ENCODE measurements at places on chromosomes 2 and 18.

DNA sequence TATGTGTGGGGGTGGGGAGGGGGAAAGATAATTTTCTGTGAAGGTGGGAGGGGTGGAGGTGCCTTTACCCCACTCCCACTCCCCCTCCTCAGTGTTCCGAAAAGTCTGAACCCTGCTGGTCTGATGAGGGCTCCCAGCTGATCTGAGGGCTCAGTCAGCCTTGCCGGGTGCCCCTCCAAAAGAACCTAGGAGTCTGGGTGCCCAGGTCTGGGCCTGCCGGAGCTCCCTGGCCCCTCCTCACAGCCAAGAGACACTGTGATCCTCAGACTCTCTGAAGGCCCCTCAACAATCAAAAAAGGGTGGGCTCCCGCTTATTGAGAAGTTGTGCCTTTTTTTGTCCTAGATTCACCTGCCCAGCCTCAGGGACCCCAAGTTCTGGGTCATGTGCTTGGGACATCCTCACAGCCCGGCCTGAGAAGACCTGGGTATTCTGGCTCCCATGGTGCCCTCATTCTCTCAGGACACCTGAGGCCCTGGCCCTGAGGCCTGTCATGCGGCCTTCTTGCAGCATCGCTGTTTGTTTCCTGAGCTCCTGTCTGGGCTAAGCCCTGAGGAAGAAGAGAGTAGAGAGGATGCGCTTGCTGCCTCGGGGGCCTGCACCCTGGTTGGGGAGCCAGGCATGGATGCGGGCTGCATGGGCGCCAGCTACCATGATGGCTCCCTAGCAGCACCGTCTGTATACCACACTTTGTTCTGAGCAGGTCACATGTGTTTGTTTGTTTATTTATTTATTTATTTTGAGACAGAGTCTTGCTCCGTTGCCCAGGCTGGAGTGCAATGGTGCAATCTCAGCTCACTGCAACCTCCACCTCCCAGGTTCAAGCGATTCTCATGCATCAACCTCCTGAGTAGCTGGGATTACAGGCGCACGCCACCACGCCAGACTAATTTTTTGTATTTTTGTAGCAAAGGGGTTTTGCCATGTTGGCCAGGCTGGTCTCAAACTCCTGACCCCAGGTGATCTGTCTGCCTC, 44.0 kb downstream of the SDC1 start:
- no peak for DNase-seq

DNA sequence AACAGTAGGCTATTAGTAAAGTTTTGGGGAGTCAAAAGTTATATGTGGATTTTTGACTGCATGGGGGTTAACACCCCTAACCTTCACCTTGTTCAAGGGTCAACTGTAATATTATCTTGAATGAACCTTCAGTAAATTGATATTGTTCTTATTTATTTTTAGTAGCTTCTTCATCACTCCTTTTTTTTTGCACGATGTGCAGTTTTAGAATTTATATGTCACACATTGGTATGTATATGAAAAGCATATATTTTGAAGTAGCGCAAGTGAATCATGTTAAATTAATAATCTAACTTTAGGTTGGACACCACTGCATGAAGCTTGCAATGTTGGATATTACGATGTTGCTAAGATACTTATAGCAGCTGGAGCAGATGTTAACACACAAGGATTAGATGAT, 79.9 kb downstream of the ANKRD12 start:
- no peak for DNase-seq

DNA sequence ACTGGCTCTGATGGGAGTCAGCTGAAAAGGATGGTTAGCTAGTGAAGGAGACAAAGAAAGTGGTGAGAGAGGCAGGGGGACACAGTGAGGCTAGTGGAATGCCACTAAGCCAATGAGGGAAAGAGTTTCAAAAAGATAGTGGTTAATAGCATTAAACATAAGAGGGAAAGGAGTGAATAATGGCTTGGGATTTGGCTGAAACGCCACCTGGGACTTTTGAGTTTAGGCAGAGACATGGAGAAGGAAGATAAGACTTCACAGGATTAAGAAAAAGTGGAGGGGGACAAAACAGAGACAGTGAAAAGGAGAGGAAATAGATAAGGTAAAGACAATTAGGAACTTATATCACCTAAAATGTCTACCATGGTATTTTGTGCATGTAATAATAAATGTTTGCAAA, 6.9 kb downstream of the CD28 start:
- no peak for DNase-seq

DNA sequence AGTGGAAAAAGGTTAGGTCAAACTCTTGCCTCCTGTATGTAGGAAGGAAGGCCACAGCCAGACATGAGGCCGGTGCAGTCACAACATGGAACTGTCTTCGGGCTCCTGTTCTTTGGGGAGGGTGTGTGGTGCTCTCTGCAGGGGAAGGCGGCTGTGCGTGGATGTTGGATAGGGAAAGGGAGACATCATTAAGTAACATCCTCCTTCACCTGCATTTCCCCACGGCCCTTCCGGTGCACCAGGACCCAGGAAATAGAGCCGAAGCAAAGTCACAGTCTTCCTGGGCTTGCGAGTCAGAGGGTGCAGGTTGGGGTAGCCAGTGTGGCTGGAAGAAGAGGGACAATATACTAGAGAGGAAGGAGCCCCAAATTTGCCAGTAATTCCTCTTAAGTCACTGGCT, 78.9 kb upstream of the SMAD7 start:
- no peak for DNase-seq

GRCh38 chr2:118968042-118968441, 26.0 kb downstream of the MARCO start:
- no peak for DNase-seq

- DNase-seq: no peak
Measured at GRCh38 chr2:146997945-146998344, 846.9 kb upstream of the ACVR2A start.

DNA sequence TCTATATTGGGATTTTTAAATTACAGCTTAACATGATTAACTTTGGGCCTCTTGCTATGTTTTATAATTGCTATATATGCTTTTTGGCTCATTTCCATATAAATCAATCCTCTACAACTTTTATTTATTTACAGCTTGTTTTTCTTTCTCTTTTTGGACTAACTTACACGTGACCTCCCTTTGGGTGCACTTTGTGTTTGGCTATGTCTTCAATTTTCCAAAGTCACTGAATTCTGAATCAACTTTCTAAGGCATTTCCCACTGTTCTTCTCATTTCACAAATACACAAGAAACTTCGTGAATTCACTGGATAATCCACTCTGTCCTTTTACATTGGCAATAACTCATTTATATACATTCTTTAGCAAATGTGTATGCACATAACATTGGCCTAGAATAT, 5.4 kb upstream of the CPS1 start:
- DNase-seq: no peak

- DNase-seq: no peak
Measured at GRCh38 chr2:8986327-8986976, 17.0 kb downstream of the MBOAT2 start.

DNA sequence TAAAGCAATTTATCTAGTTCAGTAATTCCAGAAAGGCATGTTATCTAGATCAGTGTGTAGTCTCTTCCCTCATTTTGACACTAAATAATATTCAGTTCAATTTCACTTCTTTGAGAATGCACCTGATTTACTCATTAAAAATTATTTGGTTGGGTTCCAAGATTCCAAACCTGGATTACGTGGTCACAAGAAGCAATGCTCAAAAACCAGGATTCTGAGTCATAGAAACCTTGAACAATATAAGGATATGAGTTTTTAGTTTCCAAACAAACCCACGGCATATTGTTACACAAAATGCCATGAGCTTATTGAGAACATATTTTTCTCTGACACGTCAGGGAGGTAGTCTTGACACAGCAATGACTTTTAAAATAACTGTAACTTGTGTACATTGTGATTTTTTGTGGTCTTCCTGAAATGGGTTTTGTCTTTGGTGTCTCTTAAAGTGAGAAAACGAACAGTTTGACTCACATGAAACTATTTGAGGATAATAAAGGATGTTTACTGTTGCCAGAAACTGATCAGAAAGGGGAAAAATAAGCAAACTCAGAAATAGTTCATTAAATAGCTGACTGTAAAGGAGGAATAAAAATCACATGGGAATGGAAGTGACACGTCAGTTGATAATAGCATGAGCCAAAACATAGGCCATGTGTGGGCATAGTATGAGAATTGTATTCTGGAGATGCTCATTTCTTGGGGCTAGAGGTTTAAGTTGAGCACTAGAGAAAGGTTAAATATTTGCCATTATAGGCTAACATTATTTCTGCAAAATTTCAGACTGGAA, 617.7 kb upstream of the CDH2 start:
- DNase-seq: no peak

DNA sequence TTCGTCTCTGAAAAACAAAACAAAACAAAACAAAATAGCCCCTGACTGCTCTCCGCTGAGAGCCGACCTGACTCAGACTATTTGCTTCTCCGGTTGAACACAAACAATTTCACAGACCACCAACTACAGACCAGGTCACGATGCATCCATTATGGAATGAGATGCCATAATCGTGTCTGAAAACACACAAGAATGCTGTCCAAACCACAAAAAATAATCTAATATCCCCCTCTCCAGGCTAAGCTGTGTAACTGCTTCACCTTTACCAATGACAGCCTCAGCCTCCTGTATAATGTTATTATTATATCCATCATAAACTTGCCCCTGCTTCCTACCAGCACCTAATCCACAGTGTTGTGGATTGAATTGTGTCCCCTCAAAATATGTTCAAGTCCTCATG, 114.7 kb downstream of the DNAH6 start:
- DNase-seq: no peak

DNA sequence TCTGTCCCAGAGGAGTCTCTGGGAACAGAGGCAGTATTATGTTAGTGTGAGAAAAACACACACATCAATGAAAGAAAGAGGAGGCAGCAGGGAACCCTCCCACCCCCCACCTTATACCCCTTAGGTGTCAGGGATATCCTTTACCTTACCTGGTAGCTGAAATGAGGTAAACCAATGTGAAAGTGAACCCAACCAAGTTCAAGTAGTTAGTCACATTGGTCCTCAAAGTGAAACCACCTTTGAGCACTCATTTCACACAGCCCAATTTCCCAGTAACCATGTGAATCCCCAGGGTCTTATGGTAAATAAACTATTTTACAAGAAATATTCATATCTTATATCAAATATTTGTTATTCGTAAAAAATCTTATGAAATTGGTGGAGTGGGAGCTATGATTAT, 377.8 kb downstream of the LRATD1 start:
- no peak for DNase-seq

- no peak for DNase-seq
Measured at GRCh38 chr2:112149194-112149593, 11.0 kb downstream of the FBLN7 start.

DNA sequence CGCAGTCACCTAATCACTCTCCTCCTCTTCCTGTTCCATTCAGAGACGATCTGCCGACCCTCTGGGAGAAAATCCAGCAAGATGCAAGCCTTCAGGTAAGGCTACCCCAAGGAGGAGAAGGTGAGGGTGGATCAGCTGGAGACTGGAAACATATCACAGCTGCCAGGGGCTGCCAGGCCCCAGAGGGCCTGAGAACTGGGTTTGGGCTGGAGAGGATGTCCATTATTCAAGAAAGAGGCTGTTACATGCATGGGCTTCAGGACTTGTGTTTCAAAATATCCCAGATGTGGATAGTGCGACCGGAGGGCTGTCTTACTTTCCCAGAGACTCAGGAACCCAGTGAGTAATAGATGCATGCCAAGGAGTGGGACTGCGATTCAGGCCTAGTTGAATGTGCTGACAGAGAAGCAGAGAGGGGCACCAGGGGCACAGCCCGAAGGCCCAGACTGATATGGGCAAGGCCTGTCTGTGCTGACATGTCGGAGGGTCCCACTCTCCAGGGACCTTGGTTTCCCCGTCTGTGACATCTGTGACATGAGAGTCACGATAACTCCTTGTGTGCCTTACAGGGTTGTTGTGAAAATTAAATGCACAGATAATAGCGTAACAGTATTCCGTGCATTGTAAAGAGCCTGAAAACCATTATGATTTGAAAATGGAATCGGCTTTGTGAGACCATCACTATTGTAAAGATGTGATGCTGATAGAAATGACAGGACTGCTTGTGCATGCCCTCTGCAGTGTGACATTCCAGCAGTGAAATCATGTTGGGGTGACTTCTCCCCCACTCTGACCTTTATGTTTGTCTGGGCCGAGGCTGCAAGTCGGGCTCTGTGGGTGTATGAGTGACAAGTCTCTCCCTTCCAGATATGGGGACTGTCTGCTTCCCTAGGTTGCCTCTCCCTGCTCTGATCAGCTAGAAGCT, 510 bp downstream of the IL1RN start:
- no peak for DNase-seq

DNA sequence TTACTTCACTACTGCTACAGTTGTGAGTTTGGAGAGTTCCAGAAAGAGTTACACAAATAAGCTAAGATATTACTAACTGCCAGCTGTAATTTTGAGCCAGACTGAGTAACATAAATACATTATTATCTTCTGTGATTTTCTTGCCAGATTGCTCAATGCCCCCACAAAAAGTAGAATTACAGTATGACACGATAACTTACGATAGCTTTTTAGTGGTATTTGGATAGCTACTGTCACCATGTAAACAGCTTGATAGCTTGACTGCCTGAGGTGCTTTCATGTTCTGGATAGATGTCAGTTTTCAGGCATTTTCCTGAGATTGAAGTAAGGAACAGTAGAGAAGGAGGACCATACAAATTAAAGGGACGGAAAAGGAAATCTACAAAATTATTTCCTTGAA, 533.3 kb downstream of the SOCS6 start:
- DNase-seq: no peak

- DNase-seq: no peak
Measured at GRCh38 chr2:230739961-230740360, 27.3 kb downstream of the CAB39 start.

GRCh38 chr18:31380912-31381311, 4.3 kb downstream of the DSG4 start:
- no peak for DNase-seq

Measured in NCI-H187 treated with DMSO at 0.1 percent for 48 hours (cell line).